Stimulated activated CD4-positive, alpha-beta T cell treated with anti-CD3 and anti-CD28 coated beads, Interleukin-12 subunit alpha, Interleukin-12 subunit beta, amount 100 ng/mL, for 24 hours (primary cell): ENCODE measurements at places on chromosomes 7 and 10.

DNA sequence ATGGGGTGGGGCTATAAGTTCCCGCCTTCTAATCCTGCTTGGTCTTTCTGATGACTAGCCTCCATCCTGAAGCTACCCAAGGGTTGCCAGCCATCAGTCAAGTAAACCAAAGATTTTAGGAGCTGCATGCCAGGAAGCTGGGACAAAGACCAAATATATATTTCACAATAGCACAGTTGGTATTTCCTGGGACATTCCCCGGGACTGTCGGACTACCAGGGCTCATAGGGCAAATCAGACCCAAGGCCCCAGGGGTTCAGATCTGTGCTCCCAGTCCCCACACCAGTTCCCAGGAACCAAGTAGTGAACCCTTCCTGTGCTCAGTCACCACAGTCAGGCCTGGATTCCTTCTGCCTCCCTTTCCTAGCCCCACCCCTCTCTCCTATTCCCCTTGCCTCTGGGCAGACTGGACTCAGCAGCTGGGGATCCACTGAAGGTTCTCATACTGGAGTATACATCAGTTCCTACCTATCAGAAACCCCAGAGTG, 5.7 kb upstream of the CXCL12 start:
- no peak for DNase-seq

- DNase-seq, result no peak
Observed at GRCh38 chr10:132746801-132747625, 38.9 kb downstream of the NKX6-2 start.

GRCh38 chr10:71355886-71356285, 36.8 kb downstream of the SLC29A3 start:
- DNase-seq, result no peak

GRCh38 chr7:38382684-38383083, 109.2 kb upstream of the TARP start:
- DNase-seq, result no peak

- no peak for DNase-seq
Observed at GRCh38 chr10:93469454-93469853, 12.7 kb downstream of the MYOF start.

DNA sequence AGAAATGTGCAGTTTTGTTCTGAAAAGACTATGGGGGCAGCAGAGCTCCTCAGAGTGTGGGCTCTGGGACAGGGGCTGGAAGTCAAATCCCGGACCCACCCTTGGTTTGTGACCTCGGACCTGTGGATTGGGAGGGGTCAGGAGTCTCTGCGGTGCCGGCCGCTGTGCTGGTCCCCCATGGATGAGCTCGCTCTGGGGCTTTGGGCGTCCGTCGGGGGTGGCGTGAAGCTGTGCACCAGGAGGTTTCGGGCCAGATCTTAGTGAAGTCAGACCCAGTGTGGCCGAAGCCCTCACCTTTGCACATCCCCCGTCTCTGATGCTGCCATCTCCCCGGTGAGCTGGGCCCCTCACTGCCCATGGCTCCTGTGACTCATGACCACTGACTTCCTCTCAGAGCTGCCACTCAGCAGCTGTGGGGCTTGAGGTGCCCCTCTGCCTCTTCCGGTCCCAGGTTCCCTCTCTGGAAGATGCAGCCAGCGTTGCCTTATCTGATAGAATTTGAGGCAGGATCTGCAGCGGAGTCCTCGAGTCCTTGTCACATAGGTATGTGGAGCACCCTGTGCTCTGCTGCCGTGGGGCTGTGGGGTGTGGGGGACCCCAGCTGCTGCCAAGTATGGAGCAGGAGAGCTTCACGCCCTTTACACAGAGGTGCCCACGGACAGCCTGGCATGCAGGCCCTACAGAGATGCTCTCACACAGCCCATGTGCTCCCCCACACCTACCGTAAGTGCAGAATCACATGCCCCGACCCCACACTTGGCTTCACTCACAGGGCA, 11.4 kb upstream of the SCART1 start:
- no peak for DNase-seq

GRCh38 chr7:53431901-53432300, 396.5 kb downstream of the POM121L12 start:
- DNase-seq, result no peak

DNA sequence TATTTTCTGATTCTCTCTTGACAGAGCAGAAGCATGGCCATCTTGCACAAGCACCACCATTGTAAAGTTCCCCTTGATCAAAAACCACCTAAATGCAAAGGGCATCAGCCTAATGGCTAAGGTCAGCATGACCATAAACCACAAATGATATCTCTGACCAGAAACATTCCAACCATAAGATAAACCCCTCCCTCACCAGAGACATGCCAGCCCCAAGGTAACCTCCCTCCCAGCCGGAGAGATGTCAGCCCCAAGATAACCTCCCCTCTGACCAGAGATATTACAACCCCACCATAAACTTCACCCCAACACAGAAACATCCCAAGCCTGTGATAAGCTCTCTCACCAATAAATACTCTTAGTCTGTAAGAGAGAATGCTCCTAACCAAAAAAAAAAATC, 72.1 kb upstream of the CDK1 start:
- DNase-seq, result no peak

DNA sequence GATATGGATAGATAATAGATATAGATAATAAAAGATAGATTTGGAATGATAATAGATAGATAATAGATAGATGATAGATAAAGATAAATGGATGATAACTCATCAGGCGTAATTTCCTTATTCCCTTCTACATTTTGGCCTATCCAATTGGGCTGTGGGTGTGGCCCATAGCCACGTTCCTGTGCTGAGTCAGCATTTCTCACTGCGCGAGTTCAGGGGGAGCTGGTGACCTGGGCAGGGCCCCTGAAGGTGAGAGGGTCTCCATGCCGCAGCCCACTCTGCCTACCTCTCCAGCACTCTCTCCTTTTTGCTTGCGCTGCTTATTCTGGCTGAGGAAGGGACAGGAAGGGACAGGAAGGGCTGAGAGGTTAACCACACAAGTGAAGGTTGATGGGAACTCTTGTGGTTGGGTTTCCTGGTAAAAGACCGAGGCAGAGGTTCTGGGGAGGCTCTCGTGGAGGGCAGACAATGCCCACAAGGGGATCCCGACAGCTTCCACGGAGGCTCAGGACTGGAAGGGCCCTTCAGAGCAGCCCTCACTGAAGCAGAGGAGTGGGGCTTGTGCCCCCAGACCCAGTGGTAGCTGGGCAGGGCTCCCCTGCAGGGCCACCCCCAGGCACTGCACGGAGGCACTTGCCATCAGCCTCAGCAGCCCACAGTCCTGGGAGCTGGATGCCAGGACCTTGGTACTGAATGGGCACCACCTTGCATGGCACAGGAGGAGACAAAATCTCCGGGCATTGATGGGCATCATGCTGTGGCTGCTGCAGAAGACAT, 247.3 kb upstream of the PITRM1 start:
- no peak for DNase-seq

DNA sequence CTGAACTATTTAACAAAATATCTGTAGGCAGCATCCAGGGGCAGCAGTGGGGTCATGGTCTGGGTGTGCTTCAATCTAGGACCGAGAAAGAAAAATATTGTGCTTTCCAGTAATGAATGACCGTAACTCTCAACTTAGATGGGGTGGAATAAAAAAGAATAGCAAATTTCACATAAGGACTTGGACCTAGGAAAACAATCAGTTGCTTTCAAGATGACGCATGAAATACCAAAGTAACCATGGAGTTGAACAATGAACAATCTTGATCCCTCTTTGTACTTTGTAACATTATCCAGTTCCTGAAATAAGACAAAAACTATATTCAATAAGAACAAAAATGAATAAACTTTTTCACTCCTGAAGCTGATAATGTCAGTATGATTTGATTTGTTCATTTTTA, 167.1 kb downstream of the C7orf25 start:
- no peak for DNase-seq

DNA sequence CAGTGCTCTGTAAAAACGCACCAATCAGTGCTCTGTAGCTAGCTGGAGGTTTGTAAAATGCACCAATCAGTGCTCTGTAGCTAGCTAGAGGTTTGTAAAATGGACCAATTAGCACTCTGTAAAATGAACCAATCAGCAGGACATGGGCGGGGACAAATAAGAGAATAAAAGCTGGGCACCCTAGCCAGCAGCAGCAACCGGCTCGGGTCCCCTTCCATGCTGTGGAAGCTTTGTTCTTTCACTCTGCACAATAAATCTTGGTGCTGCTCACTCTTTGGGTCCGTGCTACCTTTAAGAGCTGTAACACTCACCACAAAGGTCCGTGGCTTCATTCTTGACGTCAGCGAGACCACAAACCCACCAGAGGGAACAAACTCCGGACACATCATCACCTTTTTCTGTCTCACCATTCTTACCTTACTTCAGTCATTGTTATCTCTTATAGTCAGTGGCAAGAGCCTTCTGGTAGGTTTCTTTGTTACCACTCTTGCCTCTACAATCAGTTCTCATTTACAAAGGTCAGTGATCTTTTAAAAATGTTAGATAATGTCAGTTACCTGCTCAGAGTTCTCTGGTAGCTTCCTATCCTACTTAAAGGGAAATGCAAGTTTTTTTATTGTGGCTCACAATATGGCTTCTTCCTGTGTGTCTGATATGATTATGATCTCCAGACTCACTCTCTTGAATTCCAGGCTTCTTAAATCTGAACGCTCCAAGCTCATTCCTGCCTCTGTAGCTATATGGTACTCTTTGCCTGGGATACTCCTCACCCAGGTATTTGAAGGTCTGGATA, 4.5 kb downstream of the STAM start:
- peak; percentile 26 for DNase-seq

DNA sequence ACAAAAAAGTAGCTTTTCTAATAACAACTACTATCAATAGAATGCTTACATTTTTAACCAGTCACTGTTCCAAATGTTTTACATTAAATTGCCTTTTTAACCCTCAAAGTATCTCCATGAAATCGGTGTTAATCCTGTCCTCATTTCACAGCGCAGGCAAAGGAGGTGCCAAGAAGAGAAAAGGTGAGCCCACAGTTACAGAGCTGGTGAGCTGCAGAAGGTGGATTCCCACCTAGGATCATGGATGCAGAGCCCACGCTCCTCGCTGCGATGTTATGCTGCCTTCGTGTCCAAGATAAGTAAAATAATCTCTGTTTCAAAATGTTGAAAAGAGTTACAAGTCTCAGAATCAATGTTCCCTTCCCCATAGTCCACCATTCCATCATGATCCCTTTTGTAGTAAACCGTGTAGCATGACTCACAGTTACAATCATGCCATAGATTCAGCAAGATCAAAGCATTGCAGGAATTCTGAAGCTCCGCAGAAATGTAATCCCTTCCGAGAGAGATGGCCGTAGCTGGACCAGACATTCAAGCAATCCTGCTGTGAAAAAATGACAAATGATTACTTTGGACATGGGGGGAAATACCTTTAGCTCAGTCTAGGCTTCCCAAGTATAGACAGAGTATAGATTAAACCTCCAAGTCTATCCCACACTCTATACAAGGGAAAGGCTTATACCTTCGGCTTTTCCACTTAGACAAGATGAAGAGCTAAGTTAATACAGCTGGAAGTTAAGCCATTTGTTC, 394.7 kb upstream of the AKR1E2 start:
- no peak for DNase-seq

DNA sequence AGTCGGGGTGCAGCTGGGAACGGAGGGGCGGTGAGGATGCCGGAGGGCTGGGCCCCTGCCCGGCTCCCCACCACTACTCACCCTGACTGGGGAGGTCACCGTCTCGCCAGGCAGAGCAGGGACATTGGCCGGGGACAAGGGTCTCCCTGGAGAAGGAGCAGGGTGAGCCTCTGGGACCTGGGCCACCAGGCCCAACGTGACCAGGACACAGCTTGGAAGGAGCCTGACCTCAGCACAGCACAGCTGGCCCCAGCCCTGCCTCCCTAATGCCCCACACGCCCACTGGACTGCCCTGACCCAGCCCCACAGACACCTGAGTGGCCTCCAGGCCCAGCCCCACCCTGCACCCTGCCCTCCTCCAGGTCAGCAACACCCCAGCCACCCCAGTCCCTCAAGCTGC, 21.1 kb downstream of the MICALL2 start:
- no peak for DNase-seq
